Activated T-helper 1 cell treated with anti-CD3 and anti-CD28 coated beads, Interleukin-12 subunit alpha, Interleukin-12 subunit beta, Interleukin-2, Interleukin-4 antibody, amounts not matched to agents 30 ng/mL and 10 ng/mL and 1 ng/mL, durations not matched to agents 14 hours and 24 hours and 36 hours (primary cell): ENCODE measurements at places on chromosomes 16 and 17. TPM values are rescaled to one million over a fixed set of nuclear protein-coding genes. Genes with fewer than 3 reads are reported as not detected.

- no peak for DNase-seq
These were observed 21.5 kb downstream of the RPH3AL start for GRCh38 chr17:330993-331701.

- no peak for DNase-seq
These were observed 18.4 kb upstream of the NFATC3 start for GRCh38 chr16:68066763-68067162.

The GDPD1 gene
- total RNA-seq = 2.7 and 3.2 TPM in 2 replicates

DNA sequence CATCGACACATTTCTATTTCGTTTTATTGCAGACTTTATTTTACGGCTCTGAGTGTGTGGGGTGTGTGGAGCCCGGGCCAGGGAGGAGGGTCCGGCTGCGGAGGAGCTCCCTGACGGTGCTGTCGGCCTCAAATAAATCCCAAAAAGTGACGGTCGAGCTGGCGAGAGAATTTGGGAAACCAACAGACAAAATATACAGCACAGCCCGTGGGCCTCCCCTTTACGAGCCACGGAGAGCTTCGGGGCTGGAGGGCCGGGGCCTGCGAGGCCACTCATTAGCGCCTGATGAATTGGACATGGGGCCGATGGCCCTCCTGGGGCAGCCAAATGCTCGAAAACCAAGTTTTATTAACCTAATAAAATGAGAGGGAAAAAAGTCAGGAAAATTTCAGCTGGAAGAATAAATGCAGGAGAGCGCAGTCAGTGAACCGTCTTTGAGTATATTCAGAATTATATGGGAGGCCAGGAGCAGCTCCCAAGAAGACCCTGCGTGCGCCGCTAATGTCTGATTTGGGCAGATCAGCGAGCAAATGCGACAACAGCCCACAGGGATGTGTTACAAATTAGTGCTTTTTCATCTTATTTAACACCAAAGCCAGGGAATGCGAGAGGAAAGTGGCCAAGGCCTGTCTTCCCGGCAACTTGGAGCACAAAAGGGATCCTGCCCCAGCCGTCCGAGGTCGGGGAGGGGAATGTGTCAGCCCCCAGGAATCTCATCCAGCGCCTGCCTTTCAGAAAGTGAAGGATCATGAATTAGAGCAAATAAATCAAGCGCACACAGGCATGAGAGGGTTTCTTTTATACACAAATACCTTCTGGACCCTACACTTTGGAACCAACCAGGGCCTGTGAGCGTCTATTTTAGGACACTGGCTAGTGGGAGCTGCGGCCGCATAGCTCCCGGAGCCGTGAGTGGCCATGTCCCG, 249.1 kb downstream of the C16orf95 start:
- no peak for DNase-seq

- no peak for DNase-seq
These were observed 9.8 kb upstream of the PLK1 start for GRCh38 chr16:23668873-23669272.

DNA sequence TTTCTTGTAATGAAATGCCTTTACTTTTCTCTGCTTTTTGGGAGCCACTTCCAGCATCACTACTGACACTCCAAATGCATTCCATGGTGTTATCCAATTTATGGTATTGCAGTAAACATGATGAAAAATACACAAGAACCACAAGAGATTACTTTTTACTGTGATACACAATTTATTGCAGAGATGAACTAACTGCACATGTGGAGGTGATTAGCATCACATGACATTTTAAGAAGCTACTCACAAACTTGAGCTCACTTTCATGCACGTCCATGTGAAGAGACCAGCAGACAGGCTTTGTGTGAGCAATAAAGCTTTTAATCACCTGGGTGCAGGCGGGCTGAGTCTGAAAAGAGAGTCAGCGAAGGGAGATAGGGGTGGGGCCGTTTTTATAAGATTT, 780.5 kb upstream of the GOT2 start:
- DNase-seq = no peak

DNA sequence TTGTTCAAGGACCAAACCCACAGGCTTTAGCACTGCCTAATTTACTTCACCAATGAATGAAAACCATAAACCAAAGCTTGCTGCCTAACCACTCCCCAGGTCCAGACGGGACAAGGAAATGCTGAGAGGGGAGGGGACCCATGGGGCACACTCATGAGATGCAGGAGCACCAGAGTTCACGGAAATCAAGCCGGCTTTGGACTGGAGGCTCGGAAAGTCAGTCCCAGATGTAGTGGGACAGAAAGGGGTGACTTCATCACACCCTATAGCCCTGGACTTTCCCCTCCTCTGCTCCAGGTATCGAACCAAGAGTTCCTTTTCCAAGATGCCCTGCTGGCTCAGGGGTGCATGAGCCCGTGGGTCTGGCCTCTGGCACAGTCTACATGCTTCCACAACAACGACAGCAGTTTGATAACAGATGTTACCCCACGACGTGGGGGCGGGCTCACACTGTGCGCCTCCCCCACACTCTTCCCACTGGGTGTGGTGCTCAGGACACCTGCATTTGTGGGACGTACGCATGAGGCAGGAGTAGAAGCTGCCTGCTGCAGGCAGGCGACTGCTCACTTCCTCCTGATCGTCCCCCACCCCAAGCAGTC, 63.2 kb downstream of the AMFR start:
- DNase-seq = no peak

- no peak for DNase-seq
These were observed 82.1 kb downstream of the CCT6B start for GRCh38 chr17:34879146-34879545.

GRCh38 chr17:57819285-57819684, 30.6 kb downstream of the MRPS23 start:
- DNase-seq = no peak

GRCh38 chr17:3735515-3735914, 11.8 kb downstream of the HASPIN start:
- DNase-seq = no peak

The SLC13A2 gene
- total RNA-seq = not detected in 2 replicates

DNA sequence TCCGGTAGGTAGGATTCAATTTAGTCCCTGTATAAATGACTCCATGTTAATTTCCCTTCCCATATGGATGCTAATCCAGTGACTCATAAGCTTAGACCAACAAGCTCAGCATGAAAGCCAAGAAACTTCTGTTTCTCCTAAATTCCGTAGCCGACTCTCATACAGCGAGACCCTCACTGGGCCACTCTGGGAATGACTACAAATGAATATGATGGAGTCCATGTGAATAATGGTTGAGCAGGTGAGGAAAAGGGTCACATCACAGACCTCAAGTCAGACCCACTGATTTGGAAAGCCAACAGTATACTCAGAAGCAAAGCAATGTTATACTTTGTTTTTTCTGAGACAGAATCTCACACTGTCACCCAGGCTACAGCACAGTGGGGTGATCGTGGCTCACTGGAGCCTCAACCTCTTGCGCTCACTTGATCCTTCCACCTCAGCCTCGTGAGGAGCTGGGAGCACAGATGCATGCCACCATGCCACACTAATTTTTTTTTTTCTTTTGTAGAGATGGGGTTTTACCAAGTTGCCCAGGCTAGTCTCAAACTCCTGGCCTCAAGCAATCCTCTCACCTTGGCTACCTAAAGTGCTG, 14.6 kb downstream of the RSL1D1 start:
- DNase-seq = no peak

DNA sequence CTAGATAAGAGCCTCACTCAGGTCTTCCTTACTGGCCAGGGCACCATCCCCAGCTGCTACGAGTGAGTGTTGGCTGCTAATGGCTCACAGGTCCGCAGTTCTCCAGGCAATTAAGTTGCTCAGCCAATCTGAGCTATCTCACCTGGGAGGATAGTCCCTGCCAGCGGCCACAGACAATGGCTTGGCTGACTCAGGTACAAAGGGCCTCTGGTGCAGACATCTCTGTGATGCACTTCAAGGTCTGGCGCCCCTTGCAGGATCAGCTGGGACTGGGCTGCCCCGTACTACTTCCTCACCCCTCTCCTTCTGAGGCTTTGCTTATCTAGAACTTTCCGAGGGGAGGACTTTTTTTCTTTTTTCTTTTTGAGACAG, 49.2 kb upstream of the EMP2 start:
- no peak for DNase-seq

The ZSCAN10 gene
- 0.07 TPM in 1 of 2 replicates, not detected in the other for total RNA-seq

- no peak for DNase-seq
These were observed 1.2 kb upstream of the ZFPM1 start for GRCh38 chr16:88451586-88452481.

The CMTM1 gene
- 12.5 and 13.9 TPM in 2 replicates for total RNA-seq

GRCh38 chr17:47720754-47721533, 12.1 kb upstream of the TBX21 start:
- peak; percentile 85 for DNase-seq

The OR3A3 gene
- total RNA-seq = not detected in 2 replicates

DNA sequence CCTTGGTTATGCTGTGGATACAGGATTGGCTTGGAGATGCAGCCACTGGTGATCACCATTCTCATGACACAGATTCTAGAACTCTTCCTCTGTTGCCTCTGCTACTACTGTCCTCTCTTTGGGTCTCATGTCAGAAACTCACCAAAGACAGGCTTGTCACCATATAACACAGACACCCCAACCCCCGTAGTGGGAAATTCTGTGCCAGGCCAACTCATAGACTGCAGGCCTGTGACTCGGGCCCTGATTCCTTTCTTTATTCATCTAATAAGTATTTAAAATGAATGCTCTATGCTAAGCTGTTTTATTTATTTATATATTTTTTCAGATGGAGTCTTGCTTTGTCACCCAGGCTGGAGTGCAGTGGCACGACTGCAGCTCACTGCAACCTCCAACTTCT, 9.5 kb downstream of the CYB5D2 start:
- no peak for DNase-seq

The TP53TG3C gene
- not detected in 2 replicates for total RNA-seq

DNA sequence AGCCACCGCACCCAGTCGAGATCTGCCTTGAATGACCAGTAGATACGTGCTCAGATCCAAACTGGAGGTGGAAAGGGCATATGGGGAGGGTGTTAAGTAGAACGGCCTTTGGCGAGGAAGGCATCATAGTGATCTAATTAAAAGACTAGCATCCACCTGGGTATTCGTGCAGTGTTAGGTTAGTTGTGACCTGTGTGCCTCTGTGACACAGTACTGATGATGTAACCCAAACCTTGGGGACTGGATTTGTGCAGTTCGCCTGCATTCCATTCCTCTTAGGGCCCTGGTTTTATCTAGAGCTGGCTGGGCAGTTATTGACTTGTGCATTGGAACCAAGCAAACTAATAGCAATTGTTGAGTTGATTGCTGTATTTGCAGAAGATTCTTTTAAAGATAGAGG, 47.9 kb downstream of the SNX29 start:
- no peak for DNase-seq

DNA sequence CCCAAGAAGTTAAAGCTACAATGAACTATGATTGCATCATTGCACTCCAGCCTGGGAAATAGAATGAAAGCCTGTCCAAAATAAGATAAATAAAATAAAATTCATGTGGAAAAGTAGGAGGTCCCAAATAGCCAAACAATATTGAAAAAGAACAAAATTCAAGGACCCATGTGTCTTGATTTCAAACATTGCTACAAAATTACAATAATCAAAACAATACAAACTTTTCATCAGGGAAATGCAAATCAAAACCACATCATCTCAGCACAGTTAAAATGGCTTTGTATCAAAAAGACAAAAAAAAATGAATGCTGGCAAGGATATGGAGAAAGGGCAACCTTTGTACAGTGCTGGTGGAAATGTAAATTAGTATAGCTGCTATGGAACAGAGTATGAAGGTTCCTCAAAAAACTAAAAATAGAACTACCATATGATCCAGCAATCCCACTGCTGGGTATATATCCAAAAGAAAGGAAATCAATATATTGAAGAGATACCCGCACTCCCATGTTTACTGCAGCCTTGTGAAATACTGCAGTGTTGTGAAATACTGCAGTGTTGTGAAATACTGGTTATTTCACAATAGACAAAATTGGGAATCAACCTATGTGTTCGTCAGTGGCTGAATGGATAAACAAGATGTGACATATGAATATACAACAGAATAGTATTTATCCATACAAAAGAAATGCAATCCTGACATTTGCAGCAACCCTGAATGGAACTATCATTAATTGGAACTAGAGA, 24.5 kb upstream of the ZNF287 start:
- no peak for DNase-seq

The TAX1BP3 gene
- total RNA-seq = 29.3 and 30.1 TPM in 2 replicates

DNA sequence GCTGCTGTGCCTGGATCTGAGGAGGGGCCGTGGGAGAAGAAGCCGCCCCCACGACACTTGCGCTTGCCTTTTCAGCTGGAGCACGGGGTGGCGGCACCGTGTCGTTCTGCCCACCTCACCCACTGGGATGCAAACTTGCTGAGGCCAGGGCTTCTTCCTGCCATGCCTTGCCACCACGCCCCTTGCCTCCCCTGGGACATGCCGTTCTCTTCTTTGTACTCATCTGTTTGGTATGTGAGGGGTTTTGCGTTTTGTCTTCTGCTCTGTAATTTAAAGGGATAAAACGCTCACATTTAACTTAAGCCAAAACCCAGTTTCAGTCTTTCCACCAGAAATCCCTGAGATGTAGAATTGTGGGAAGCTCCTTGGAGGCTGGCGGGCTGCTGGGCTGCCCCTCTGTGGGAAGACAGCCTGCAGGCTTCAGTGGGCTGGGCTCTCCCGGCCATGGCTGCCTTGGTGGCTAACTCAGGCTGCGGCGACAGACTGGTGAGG, 180.2 kb downstream of the RPTOR start:
- DNase-seq = no peak

- no peak for DNase-seq
These were observed 24.3 kb upstream of the CDH15 start for GRCh38 chr16:89147085-89147817.

GRCh38 chr17:50482516-50482915, 3.9 kb downstream of the RSAD1 start:
- DNase-seq = peak; percentile 67

The PTX4 gene
- 0.20 TPM in 1 of 2 replicates, not detected in the other for total RNA-seq

DNA sequence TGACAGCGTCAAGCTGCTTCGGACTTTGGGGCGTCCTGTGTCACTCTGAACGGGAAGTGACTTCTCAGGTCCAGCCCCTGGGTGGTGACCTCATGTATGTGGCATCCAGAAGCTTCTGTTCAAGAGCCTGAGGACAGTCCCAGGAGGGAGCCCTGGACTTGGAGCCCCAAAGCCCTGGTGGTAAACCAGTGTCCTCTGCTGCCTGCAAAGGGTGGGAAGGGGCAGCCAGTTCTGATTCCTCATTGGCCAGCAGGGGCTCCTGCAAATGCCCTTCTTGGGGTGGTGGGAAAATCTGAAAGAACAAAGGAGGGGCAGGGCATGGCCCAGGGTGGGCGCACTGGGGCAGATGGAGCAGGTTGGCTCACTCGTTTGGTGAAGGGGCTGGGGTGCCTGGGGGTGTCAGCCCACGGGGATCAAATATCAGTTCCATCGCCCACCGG, 1.6 kb downstream of the OSGIN1 start:
- DNase-seq = no peak

DNA sequence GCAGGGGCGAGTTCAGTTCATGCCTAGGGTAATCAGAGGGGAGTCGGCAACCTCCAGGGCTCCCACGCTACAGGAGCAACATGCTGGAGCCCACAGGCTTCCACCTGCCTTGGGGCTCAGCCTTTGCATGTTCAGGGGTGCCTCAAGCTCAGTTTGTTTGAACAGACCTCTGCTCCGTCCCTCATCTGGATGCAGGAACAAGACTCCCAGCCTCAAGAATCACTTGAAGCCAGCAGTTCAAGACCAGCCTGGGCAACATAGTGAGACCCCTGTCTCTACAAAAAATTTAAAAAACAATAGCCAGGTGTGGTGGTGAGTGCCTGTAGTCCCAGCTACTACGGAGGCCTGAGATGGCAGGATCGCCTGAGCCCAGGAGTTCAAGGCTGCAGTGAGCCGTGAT, 4.9 kb upstream of the HSD11B2 start:
- DNase-seq = no peak
